ENCODE measurements at places on chromosomes 11 and 22. TPM values are rescaled to one million over a fixed set of nuclear protein-coding genes. Genes with fewer than 3 reads are reported as not detected.

The XKR3 gene
- total RNA-seq, result 0.14 TPM

The WBP2NL gene
- total RNA-seq, result not detected

The ANAPC15 gene
- 94.6 TPM for total RNA-seq

The TUBA8 gene
- total RNA-seq, result 1.3 TPM

The SUSD2 gene
- total RNA-seq, result 2.6 TPM

The DEUP1 gene
- not detected for total RNA-seq

- no peak for DNase-seq
These were observed 157.7 kb upstream of the MTMR2 start for GRCh38 chr11:96081561-96081960.

GRCh38 chr11:122229078-122229477 is 113.1 kb upstream of the BLID start:
- DNase-seq, result no peak

DNA sequence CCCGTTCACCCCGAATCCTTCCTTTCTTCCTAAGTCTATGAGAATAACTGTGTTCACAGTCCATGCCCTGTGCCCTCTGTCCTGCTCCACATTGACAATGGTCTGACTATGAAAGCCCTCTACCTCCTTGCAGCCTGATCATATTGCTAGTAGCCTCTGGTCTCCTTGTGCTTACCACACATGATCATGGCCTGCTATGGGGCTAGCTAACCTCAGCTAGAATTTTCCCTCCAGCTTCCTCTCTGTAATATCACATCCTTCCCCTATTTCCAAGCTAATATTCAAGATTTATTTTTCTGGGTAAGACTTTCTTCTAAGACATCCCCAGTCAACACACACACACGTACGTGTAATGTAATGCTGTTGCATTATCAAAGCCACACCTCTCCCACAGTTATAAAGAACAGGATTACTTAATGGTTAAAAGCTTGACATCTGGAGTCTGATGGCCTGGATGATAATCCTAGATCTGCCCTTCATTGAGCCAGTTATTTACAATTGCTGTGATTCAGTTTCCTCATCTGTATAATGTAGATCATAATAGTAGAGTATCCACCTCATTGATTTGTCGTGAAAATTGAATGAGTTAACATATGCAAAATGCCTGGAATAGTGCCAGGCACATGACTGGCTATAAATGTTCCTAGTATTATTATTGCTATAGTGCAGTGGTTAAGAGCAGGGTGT is 214.4 kb upstream of the BLID start:
- DNase-seq, result no peak
